NCI-H2081 treated with DMSO at 0.1 percent for 48 hours (cell line): ENCODE measurements at places on chromosomes 3 and 15.
A peak's percentile ranks its signal among the peaks of the same experiment; 100 is the strongest.

DNA sequence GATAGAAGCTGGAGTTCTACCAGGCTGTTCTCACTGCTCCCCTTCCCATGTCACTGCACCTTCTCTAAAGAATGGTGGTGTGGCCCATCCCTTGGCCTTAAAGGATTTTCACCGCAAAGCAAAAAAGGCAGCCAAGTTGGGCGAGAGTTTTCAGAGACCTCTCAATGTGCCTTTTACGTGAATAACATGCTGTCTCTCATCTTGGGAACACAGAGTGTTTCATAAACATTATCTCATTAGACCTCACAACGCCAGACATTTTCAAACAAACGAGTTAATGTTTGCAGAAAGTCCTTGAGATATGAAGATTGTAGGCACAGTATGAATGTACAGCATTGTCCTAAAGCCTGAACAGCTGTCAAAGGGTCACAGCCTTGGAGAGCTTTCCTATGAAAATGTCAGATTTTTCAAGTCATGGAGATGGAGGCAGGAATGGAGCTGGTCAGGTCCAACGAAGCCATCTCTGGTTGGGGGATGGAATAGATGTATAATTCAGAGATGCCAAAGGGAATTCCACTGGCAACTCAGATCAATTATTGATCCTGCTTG lies 21.3 kb downstream of the TM4SF1 start:
- no peak for DNase-seq

DNA sequence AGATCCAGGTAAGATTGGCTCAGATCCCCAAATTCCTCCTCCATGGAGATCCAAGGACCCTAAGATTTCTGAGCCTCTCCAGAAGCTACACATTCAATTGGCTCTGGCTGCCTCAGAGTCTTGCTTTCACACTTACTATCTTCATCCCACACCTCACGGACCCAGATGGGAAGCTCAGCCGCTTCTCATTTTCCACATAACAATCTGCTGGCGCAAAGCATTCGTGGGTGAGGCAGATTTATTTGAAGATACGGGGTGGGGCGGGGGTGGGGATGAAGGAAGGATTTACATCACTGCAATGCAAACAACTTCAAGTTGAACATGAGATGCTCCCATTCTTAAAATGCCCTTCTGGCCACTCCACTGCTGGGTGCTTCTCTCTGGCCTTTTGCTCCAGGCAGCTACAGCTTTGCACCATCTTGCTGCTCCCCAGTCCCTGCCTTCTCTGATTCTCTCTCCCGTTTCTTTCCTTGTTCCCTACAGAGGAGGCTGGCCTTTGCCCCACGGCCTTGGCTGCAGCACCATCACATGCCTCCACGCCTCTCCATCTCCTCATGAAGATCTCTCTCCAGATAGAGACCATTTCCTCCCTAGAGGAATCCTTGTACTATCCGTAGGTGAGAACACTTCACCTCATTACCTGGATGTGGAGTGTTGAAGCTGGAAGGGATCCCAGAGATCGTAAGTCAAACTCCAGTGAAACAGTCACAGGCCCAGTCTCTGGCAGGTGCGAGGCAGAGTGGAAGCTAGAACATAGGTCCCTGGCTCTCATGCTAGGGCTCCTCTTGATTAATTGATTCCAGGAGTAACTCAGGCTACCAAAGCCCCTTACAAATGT lies 175.9 kb downstream of the RPLP1 start:
- no peak for DNase-seq

DNA sequence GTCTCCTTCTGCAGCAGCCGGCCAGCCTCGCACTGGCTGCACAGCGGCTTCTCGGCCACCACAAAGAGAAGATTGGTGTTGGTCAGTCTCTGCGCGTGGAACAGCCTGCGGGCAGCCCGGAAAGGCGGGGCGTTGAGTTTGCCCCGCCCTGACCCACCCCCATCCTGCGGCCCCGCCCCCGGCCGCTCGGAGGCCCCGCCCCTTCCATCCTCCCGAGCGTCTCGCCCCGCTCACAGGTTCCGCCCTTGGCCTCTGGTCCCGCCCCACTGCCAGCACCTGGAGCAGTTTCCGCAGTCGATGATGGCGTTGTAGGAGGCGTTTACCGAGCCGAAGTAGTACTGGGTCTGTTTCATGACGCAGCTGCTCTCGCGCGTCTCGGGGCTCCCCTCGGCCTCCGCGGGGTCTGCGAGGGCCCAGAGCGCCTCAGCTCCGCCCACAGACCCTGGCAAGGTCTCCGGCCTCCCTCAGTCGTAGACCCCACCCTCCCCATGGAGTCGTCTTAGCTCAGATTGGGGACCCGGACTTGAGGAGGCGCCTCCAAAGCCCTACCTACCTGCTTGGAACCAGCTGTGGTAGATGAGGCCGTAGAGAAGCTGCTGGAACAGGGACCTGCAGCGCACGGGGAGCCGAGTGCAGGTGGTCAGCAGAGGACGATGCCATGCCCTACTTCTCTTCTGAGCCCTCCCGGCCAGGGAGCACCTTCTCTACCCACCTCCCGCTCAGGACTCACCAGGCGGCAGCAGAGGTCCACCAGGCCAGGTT lies 5.9 kb upstream of the TMEM115 start:
- peak; percentile 21 for DNase-seq

- DNase-seq: no peak
Observed at GRCh38 chr3:172224560-172225214, 185.3 kb downstream of the FNDC3B start.

DNA sequence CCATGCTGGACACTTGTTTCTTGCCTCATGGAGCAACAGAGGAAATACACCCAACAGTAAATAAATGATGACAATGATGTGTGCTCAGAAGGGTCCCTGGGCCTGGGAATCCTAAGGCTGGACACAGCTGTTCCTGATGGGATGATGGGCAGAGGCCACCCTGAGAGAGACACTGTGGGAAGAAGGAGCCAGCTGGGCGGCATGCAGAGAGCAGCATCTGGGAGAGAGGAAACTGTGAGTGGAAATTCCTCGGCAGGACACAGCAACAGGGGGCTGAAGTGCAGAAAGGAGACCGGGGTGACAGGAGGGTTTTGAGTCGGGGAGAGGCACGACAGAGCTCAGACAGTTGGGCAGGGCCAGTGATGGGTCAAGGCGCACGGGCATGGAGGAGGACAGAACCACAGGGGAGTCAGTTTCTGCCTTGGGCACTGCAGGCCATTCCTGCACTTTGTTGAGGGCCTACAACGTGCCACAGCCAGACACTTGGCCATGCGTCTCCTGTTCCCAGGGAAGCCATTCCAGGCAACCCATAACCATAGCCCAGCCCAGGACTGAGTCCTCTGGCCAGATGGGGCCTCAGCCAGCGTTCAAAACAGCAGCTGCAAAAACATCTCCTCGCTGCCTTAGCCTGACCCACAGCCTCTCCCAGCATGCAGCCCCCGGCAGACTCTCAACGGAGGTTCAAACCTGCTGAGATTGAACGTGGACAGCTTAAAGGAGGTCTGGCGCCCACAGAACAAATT lies 36.7 kb upstream of the SLC6A1 start:
- no peak for DNase-seq

GRCh38 chr3:56655709-56656108 lies 27.4 kb downstream of the TASOR start:
- no peak for DNase-seq

DNA sequence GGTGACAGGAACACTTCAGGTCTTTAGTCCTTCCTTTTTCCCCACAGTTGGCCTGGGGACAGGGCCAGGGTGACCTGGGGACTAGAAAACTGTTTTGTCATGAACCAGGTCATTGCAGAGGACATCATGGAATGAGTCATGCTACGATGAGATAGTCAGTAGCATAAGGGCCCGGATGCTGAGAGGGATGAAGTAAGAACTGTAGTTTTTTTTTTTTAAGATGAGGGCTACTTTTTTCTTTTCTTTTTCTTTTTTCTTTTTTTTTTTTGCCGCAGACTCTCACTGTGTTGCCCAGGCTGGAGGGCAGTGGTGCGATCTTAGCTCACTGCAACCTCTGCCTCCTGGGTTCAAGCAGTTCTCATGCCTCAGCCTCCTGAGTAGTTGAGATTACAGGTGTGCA lies 8.0 kb downstream of the MAP2K5 start:
- DNase-seq: no peak

- no peak for DNase-seq
Observed at GRCh38 chr3:106348139-106348690, 479.4 kb upstream of the CBLB start.

DNA sequence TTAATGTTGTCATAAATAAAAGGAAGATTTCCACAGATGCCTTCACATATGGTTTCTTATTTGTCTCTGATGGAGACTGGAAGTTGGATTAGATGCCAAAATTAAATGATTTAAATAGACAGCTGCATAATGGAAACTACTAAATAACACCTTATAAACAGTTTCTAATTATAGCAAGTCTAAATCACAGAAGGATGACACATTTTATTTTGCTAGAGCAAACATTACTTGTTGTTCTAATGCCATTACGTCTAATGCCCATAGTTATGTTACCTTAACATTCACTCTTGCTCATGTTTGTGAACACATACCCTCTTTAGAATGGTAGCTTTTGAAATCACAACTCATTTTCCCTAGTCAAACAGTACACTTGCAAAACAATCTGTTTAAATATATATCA lies 92.8 kb downstream of the ZIC4 start:
- DNase-seq: no peak

DNA sequence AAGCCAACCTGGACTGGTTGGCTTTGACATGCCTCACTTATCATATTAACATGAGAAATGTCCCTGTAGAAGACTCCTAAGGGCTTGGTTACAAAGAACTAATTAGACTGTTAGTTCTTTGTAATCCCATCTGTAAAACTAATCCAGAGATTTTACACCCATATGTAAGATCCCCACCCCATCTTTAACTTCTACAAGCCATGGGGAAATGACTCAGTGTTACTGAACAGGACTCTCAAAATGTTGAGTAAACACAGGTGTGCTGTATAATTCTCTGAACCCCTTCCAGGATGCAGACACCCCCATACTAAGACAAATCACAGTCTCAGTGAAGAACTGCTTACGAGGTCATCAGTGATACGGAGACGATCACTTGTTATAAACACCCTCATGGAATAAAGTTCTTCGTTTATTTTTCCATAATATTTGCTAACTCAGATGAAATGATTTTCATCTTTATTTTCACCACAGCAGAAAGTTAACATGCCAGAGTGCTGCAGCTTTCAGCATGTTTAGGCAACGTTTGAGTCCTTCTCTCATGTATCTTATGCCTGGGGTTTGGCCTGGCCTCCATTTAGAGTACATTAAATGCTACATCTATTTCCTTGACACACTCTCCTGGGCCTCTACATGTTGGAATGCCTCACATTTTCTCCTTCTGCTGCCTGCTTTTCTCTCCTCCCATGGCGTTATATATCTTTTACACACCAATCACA lies 55.3 kb upstream of the LEKR1 start:
- no peak for DNase-seq
